MM.1S (cell line): ENCODE measurements at places on chromosomes 7 and 10.

DNA sequence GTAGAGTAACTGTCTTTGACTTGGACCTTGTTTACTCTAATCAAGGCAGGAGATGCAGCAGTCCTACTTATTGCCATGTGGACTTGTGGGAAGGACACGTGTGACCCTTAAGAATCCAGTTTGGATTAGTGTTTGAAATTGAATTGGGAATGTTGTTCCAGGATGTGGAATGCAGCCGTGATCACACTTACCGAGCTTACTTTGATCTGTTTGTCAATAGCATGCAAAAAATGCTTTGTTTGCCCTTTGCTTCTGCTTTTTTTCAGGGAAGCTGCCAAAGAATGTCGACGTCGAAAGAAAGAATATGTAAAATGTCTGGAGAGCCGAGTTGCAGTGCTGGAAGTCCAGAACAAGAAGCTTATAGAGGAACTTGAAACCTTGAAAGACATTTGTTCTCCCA, 84.7 kb downstream of the CREM start:
- H3K4me3 ChIP-seq = no peak overlapping the region
- H3K36me3 ChIP-seq = no peaks in the 10 kb centered on the region
- DNase-seq = no peak
- H3K27ac ChIP-seq = no peak overlapping the region
- peaks cover 10% of the 10 kb centered on the region for H3K4me1 ChIP-seq
- peaks cover 13% of the 10 kb centered on the region for H3K27me3 ChIP-seq

- no peaks in the 10 kb centered on the region for H3K36me3 ChIP-seq
- DNase-seq = peak; percentile 27
- no peak overlapping the region for H3K4me3 ChIP-seq
- no peaks in the 10 kb centered on the region for H3K4me1 ChIP-seq
- peaks cover 16% of the 10 kb centered on the region; the same call in 1 of the 2 replicates for H3K27me3 ChIP-seq
- H3K27ac ChIP-seq = no peak overlapping the region
Observed at GRCh38 chr10:125629758-125630376, 53.1 kb downstream of the TEX36 start.

- no peaks in the 10 kb centered on the region for H3K27me3 ChIP-seq
- no peak overlapping the region for H3K27ac ChIP-seq
- H3K4me3 ChIP-seq = no peak overlapping the region
- H3K36me3 ChIP-seq = no peaks in the 10 kb centered on the region
- no peaks in the 10 kb centered on the region for H3K4me1 ChIP-seq
Observed at GRCh38 chr10:80509403-80510161, 28.1 kb upstream of the SH2D4B start.

- DNase-seq = no peak
- H3K27me3 ChIP-seq = no peaks in the 10 kb centered on the region
- H3K4me1 ChIP-seq = no peaks in the 10 kb centered on the region
- no peaks in the 10 kb centered on the region for H3K36me3 ChIP-seq
- H3K4me3 ChIP-seq = no peak overlapping the region
- no peak overlapping the region for H3K27ac ChIP-seq
Observed at GRCh38 chr7:73382934-73383503, 50.6 kb upstream of the FZD9 start.

DNA sequence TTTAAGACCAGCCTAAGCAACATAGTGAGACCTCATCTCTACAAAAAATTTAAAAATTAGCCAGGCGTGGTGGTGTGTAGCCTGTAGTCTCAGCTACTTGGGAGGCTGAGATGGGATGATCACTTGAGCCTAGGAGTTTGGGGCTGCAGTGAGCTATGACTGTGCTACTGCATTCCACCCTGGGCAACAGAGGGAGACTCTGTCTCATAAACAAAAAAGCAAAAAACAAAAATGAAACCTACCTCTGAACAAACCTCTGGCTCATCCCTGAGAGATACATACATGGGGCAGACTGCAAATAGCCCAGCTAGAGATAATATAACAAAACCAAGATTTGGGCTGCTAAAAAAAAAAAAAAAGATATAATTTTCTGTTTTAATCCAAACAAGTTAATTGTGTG, 19.5 kb downstream of the C10orf67 start:
- H3K4me1 ChIP-seq = no peaks in the 10 kb centered on the region
- no peak overlapping the region for H3K27ac ChIP-seq
- no peaks in the 10 kb centered on the region for H3K36me3 ChIP-seq
- no peak overlapping the region for H3K4me3 ChIP-seq

DNA sequence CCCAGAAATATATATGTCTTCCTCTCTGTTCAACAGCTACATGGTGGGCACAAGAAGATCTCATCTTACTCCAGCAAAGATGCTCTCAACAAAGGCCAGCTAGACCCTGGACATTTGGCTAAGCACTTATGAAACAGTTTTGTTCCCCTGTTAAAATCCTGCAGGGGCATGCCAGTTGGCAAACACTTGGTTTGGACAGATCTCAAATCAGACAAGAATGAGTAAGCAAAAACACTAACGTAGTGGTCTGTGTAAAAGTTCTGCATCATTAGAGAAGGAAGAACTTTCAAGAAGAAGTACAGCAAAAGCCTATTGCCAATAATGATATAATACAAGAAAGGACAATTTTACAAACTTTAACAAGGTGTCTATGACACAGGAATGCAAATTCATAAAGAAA, 125.6 kb downstream of the CALN1 start:
- H3K4me1 ChIP-seq = no peaks in the 10 kb centered on the region
- H3K27ac ChIP-seq = no peak overlapping the region
- H3K27me3 ChIP-seq = no peaks in the 10 kb centered on the region
- DNase-seq = no peak
- no peaks in the 10 kb centered on the region for H3K36me3 ChIP-seq
- H3K4me3 ChIP-seq = no peak overlapping the region

GRCh38 chr10:24552346-24553016, 171.2 kb downstream of the ARHGAP21 start:
- H3K36me3 ChIP-seq = no peaks in the 10 kb centered on the region
- no peaks in the 10 kb centered on the region for H3K27me3 ChIP-seq
- H3K4me3 ChIP-seq = no peak overlapping the region
- H3K4me1 ChIP-seq = no peaks in the 10 kb centered on the region
- H3K27ac ChIP-seq = no peak overlapping the region

DNA sequence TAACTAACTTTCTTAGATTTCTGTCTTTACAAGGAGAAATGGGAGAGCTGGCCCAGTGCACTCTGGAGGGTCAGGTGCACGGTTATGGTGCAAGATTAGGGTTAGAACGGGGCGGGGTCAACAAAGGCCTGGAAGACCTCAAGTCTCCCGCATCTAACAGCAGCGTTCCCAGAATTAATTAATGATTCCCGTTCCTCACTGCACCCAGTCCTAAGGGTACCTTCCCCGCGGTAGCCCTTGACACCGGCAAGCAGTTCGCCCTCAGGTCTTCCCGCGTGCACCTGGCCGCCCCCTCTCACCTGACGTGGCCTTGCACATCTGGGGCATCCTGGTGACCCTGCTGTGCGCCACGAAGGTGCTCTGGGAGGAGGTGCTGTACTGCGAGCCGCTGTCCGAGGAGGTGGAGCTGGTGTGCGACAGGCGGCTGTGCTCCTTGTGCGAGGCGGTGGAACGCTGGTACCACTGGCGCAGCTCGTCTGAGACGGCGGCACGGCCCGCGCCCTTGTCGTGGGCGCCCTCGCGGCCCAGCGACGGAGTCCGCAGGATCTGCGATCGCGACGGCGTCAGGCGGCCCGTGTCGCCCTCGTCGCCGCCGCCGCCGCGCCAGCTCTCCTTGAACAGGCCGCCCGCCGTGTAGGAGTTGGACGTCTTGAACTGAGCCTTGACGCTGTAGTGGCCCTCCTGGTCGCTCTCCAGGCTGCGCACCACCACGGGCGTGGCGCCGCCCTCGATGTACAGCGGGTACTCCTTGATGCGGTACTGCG, 69.8 kb downstream of the PRPF18 start:
- no peaks in the 10 kb centered on the region for H3K36me3 ChIP-seq
- no peak for DNase-seq
- no peak overlapping the region for H3K4me3 ChIP-seq
- H3K27me3 ChIP-seq = no peaks in the 10 kb centered on the region
- no peak overlapping the region for H3K27ac ChIP-seq

DNA sequence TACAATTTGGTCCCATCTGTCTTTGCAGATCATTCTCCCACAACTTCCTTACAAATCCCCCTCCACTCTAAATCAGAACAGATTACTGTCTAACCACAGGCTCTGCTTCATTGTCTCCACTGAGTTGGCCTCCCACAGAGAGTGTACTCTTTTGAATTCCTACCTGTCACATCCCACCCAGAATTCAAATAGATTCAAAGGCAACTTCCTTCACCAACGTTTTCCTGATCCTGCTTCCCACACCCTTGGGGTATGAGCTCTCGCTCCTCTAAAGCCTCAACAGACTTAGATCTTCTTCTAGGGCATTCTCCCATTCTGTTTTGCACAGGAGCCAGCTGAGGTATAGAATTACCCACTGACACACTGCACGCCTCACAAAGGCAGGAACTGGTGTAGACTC, 197.8 kb upstream of the CDCA7L start:
- no peaks in the 10 kb centered on the region for H3K4me1 ChIP-seq
- DNase-seq = no peak
- H3K27me3 ChIP-seq = no peaks in the 10 kb centered on the region
- H3K4me3 ChIP-seq = no peak overlapping the region
- H3K27ac ChIP-seq = no peak overlapping the region
- H3K36me3 ChIP-seq = no peaks in the 10 kb centered on the region

GRCh38 chr7:140005754-140006503, 56.8 kb downstream of the PARP12 start:
- H3K27ac ChIP-seq = no peak overlapping the region
- H3K4me1 ChIP-seq = no peaks in the 10 kb centered on the region
- H3K36me3 ChIP-seq = no peaks in the 10 kb centered on the region
- DNase-seq = no peak

- H3K4me3 ChIP-seq = no peak overlapping the region
- no peak for DNase-seq
- H3K36me3 ChIP-seq = no peaks in the 10 kb centered on the region
- no peaks in the 10 kb centered on the region for H3K27me3 ChIP-seq
- H3K4me1 ChIP-seq = no peaks in the 10 kb centered on the region
Observed at GRCh38 chr10:124174071-124174566, 80.7 kb upstream of the CHST15 start.

DNA sequence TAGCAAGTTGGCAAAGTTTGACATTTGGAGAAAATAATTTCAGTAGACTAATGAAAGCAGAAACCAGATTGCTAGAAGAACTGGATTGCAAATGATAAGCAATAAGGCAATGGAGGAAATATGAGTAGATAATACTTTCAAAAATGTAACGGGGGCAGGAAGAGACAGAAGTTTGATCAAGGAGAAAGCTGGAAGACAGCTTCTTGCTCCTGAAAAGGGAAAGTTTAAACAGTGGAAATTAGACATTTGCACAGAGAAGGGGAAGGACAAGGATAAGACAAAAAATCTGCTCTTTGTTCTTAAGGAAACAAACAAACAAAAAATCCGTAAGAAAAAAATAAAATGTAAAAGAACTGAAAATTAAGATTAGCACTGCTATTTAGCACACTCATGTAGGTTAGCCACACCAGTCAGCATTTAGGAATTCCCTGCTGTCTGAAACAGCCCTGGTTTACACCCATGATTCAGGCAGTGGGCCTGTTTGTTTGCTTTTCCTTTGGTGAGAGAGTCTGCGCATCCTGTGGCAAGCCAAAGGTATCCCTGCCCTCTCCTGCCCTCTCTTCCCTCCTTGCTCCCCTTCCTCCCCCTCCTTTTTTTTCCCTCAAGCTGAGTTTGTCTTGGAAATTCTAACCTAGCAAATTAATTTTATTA, 104.3 kb upstream of the CAV2 start:
- H3K36me3 ChIP-seq = no peaks in the 10 kb centered on the region
- no peak overlapping the region for H3K27ac ChIP-seq
- DNase-seq = no peak
- H3K27me3 ChIP-seq = no peaks in the 10 kb centered on the region

DNA sequence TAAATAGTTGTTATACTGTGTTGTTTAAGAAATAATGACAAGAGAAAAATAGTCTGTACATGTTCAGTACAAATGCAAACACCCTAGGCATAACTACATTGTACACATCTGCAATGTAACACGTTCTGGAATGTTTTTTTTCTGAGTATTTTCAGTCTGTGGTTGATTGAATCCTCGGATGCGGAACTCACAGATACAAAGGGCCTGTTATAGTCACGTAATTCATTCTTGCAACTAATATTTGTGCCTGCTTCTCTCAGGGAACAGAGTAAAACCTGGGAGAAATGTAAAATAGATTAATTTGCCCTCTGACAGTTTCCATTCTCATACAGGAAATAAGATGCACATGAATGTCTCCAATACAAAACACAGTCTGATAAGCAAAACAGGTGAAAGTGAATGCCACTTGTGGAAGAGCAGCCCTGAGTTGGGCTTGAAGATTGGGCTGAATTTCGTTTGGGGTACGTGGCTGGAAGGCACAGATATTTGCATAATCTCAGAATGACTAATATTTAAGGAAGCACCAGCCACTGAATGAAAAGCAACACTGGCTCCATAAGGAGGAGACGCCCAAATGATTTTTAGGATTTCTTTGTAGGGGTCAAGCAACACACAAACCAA, 19.1 kb downstream of the DENND2A start:
- DNase-seq = peak; percentile 18
- no peak overlapping the region for H3K27ac ChIP-seq
- no peak overlapping the region for H3K4me3 ChIP-seq

DNA sequence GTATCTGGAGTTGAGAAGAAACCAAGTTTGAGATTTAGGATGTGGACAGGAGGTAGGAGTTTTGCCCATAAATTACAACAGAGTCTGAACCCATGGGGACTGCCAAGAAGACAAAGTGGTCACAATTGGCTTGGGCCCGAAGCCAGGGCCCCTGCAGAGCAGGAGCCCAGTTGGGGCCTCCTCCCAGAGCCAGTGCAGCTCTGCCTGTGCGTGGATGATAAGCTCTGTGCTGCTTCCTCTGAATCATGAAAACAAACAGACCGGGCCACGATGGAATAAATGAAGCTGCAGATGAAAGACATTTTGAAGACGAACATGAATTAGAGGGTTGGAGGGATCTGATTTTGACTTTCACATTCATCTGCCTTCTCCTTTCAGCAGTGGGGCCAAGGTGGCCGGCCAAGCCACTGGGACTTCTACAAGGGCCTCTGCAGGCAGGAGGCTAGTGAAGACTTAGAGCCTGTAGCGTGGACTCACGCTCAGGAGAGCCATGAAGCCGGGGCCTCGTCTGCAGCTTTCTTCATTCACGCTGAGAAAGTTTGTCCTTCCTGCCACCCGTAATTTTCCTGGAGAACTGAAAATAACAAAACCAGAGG, 156.8 kb upstream of the LYZL1 start:
- no peak for DNase-seq
- no peaks in the 10 kb centered on the region for H3K36me3 ChIP-seq
- H3K27me3 ChIP-seq = no peaks in the 10 kb centered on the region
- H3K27ac ChIP-seq = no peak overlapping the region
- no peaks in the 10 kb centered on the region for H3K4me1 ChIP-seq

GRCh38 chr7:88254721-88255424, 35.0 kb upstream of the SRI start:
- no peak overlapping the region for H3K4me3 ChIP-seq
- H3K27ac ChIP-seq = no peak overlapping the region
- no peak for DNase-seq
- H3K36me3 ChIP-seq = no peaks in the 10 kb centered on the region
- no peaks in the 10 kb centered on the region for H3K4me1 ChIP-seq

- no peaks in the 10 kb centered on the region for H3K27me3 ChIP-seq
- DNase-seq = no peak
- H3K36me3 ChIP-seq = no peaks in the 10 kb centered on the region
- no peak overlapping the region for H3K4me3 ChIP-seq
- H3K27ac ChIP-seq = no peak overlapping the region
Observed at GRCh38 chr7:49817279-49817678, 43.8 kb downstream of the VWC2 start.
